Activated naive CD4-positive, alpha-beta T cell treated with anti-CD3 and anti-CD28 coated beads, Interleukin-2, amount 50 U/mL, for 16 hours (primary cell): ENCODE measurements at places on chromosomes 16 and 17.

- DNase-seq, result no peak
Measured at GRCh38 chr17:65066901-65067300, 10.4 kb upstream of the GNA13 start.

GRCh38 chr17:80833952-80834892 lies 157.4 kb upstream of the CHMP6 start:
- DNase-seq, result peak; percentile 9

DNA sequence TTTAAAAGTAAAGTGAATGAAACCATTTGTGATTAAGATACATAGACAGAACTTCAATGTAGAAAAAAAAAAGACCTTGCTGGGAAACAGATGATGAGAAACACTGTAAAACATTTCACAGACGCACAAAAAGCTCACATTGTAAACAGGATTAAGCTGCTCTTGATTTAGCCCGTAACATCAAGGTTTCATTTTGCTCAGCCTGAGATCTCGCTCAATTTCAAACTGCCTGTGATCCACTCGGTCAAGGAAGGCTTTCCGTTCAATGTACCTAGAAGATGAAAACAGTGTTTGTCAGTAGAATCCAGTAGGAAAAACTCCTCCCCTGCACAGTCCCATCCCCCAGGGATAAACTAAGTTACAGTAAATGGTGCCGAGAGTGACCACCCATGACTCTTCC lies 42.3 kb upstream of the BCAR1 start:
- DNase-seq, result no peak

DNA sequence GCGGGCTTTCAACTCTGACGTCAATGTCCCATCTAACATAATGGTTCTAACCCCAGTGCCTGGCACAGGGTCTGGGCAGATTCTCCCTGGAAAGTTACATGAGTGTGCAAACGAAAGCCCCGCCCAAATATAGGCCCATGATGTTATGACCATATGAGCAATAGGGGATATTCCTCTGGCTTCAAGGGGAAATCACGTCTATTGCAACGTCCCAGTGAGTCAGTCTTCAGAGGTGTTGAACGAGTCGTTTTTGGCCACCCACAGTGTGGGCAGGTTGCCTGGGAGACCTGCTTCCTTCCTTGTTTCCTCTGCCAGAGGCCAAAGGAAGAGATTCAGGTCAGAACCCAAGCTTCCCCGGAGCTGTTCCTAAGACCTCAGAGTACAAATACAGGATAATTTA lies 30.3 kb downstream of the PIK3R5 start:
- DNase-seq, result peak; percentile 59

GRCh38 chr16:23729503-23730424 lies 16.7 kb upstream of the ERN2 start:
- DNase-seq, result no peak

- no peak for DNase-seq
Measured at GRCh38 chr17:60393840-60394723, 2.1 kb upstream of the USP32 start.

DNA sequence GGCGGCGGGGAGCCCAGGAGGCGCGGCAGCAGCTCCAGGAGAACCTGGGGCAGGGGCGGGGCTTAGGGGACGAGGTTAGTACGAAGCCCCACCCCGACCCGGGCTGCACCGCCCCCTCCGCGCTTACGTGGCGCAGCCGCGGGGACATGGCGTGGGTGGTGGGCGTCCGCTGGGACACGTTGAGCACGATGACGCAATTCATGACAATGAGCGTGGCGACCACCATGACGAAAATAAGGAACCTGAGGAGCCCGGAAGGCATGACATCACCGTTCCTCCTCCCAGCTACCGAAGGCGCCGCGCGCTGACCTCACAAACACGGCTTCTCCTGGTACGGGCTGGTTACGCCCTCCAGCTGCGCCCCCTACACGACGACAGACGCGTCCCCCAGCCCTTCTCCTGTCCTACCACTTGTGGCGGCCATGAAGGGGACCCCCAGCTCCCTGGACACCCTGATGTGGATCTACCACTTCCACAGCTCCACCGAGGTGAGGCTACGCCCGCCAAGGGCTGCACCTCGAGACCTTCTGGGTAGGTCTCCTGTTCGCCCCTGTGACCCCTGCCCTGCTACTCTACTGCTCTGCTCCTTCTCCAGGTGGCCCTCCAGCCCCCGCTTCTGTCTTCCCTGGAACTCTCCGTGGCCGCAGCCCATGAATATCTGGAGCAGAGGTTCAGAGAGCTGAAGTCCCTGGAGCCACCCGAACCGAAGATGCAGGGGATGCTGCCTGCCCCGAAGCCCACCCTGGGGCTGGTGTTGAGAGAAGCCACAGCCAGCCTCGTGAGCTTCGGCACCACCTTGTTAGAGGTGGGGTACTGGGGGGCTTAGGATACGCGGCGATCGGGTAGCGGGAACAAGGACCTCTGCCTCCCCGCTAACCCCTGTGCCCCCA lies at the start of gene C17orf107:
Gene C17orf107, plus strand, starts transcription at position 196 of the 890 bp plus-strand sequence. Its CDS starts 227 bp downstream, at position 423.
- DNase-seq, result peak; percentile 98

DNA sequence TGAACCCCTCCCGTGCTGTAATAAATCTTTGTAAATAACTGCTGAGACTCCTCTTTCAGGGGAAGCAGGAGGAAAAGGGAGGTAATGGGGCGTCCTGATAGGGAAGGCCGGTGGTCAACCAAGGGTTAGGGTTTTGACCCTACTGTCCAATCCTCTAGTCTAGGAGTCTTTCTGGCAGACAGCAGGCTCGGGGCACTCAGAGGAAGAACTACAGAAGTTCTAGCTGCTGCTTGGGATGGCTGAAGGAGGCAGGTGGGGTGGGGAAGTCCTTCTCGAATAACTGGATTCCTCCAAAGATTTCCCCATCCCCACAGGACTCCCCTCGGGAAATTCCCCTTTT lies 387 bp upstream of the STARD3 start:
- DNase-seq, result no peak

DNA sequence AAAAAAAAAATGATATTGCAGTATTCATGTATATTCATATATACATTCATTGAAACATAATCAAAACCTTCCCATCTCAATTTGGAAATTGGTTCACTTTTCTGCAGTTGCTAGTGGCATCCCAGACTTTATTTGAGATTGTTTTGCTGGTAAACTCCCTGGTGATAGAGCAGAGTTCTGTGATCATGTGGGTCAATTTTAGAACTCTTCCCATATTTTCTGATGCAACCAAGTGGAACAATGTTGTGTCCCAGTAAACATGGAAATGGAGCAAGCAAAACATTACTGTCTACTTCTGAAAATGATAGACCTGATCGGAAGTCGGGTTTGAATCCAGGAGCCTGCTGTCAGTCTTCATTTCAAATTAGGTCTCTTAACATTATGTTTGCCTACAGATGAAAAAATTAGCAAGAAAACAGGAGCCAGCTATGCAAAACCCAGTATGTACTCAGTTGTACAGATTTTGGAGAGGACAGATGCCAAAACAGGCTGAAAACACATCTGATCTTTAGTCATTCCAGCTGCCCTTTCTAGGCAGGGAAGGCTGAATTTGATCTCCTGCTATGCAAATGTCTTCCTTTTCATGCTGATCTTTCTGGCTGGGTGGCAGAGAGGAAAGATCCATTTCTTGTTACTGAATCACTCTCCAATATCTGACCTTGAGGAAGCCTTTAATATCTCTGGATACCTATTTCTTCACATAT lies 786.6 kb upstream of the SOX9 start:
- no peak for DNase-seq

GRCh38 chr16:82034981-82035612 lies at the start of gene HSD17B2:
TSS of gene HSD17B2 (plus strand) at chr16:82035253. CDS start at chr16:82035425, 172 bp downstream.
- DNase-seq, result no peak

DNA sequence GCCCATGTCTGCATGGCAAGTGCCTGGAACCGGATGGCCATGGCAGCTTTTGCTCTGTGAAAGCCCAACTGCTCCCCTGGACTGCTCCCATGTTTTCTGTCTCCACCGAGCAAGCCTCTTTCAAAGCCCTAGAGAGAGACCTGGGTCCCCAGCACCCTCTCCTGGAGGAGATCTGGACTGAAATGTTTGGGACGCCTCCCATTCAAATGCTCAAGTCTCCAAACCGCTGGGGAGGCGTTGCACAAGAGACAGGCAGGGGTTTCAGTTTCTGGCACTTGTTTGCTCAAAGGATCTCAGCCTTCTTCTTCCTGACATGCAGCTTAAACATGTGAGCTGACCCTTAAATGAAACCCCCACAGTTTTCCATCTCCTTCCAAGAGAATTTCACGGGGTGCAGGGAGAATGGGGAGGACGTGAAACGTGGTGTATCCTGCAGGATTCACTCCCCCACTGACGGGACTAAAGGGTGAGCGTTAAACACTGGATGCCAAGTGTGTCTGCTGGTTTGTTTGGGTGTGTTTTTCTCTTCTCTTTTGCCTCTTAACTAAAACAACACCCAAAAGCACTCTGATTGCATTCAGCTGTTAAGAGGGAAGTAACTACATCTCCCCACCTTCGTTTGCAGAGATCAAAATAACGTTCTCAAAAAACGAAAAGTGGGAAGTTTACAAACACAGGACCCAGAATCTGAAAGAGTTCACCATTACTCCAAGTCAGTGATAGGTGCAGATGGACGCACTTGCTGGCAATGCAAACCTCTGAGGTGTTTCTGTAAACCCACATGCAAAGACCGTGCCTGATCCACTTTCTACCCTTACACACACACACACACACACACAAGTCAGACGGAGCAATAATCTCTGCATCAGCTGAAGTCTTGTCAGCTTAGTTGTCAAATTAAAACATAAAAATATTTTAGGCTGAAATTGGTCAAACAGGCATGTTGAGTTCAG lies 256.9 kb downstream of the C16orf95 start:
- DNase-seq, result no peak

GRCh38 chr16:11164482-11165270 lies 91.3 kb downstream of the SOCS1 start:
- no peak for DNase-seq

GRCh38 chr16:83441517-83441916 lies 366.3 kb upstream of the HSBP1 start:
- DNase-seq, result no peak

GRCh38 chr16:53457670-53458069 lies 23.4 kb downstream of the RBL2 start:
- peak; percentile 48 for DNase-seq

DNA sequence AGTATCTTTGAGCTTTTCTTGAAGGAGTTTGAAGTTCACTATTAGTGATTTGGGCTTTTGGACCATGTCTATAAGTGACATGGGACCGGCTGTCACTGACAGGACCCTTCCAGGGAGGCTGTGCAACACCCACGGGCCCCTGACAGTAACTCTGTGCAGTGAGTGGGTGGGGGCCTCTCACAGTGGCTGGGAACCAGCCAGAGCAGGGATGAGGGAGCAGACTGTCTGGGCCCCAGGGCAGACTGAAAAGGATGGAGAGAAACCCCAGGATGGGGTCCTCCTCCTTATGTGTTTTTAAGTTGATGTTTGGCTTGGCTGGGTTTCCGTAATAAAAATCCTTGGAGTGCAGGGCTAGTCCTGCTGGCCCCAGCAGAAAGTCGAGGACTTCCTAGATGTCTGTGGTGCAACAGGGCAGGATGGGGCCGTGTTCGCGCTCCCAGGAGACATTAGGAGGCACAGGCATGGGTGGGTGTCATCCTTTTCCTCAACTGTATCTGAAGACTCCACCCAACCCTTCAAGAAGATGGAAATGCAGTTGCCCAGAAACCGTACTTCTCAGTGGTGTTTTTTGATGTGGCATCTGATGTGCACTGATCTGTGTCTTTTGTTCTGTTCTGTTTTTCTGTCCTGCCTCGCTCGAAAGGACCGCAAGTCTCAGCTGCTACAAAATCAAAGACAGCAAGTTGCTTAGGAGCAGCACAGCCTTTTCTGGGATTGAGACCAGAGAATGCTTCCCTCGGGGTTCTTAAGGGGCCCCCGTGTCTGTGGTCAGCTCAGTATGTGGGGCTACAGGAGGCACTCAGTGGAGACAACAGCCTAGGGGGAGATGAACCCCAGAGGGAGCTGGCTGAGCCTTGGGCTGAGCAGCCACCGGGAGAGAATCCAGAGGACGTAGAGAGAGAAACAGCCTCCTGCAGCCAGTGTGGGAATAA lies 24.2 kb downstream of the PLD6 start:
- peak; percentile 39 for DNase-seq

- no peak for DNase-seq
Measured at GRCh38 chr16:77457046-77457445, 22.2 kb upstream of the ADAMTS18 start.

DNA sequence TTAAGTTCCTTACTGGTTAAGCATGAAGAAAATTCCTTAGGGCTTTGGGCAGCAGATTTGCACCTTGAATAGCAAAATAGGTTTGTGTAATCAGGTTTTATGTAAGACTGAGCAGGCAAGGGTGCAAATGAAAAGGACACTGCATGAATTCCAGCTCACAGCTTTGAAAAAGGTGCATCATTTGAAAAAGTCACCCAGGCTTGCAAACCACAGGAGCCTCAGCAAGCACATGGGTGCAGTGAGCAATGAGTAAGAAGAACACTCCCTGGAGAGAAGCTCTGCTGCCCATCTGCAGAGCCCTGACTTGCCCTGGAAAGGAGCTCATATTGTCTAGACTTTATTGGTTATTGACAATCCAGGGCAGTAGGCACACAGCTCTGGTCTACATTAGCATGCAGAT lies 165.6 kb upstream of the KCNJ16 start:
- DNase-seq, result no peak

DNA sequence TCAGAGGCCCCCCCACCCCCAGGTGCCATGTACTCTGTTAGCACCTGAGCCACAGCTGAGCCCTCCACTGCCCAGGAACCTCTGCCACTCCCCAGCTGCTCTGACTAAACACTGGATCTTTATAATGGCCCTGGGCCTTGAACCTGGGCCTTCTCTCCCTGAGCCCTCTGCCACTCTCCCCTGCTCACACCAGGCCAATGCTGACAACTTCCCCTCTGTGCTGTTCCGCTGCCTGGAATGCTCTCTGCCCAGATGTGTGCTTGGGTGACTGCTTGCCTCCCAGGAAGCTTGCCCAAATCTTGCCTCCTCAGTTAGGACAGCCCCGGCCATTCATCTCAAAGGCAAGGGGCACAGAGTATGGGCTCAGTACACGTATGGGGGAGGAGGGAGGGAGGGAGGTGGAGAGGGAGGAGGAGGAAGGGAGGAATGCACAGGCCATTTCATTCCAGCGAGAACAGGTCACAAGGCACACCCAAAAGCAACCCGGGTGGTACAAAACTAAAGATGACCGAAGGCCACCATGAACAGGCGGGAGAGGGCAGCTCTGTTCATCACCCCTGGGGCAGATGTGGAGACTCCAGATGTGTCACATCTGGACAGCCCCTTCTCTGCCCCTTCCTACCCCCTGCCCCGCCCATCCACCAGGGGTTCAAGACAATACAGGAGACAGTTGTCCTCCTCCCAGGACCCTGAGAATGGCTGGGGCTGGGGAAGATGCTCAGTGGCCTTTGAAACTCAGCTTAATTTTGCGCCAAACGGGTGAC lies 15.3 kb upstream of the TNFRSF13B start:
- no peak for DNase-seq
